ENCODE measurements at places on chromosomes 16 and 17.

DNA sequence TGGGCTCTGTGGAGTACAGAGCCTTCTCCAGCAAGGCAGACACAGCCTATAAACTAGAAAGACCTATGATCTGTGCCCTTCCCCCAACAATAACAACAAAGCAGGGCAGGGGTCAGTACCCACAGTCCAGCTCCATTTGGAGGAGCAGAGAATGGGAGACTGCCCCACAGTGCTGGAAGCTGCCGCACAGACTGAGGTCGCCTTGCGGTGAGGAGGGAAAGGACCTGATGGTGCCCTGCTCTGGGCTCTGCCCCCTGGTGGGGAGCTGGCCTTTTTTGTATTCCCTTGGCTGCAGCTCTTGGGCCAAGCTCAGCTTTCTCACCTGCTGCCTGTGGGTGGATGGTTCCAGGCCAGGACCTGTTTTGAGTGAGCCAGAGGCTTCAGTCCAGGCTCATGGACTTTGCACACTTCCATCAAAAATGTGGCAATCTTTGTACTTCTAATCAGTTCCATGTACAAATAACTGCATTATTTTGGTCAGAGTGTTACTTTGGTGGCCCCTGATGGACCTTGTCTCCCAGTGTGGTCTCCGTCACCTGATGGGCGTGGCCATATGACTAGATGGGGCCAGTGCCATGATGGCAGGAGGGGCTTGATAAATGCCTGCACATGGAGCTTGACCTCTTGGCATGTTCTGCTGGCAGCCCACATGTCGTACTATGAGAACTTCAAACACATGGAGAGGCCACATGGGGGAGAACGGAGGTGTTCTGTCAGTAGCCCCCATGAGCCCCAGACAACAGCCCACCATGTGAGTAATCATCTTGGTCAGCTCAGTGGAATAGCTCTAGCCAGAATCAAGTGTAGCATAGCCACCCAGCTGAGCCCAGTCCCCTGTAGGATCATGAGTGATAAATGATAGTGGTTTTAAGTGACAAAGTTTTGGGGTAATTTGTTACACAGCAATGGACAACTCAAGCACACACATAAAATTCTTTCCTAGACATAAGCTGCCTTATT is 24.2 kb downstream of the B9D1 start:
- peak; percentile 59 for DNase-seq

DNA sequence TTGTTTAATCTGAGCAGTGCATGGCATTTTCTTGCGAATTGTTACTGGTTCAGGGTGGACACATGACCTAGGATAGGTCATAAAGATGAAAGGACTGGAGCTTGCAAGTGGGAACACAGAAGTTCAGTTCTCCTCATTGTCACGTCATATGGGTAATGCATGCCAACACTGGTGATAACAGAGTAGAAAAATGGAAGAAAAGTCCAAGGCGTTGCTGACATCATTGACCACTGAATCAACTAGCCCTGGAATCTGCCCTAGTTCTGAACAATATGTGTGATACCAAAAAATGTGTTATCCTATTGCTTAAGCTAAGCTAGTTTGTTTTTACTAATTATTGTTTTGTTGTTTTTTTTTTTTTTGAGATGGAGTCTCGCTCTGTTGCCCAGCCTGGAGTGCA is 234.2 kb upstream of the MAF start:
- no peak for DNase-seq

GRCh38 chr17:71349908-71350600 is 770.8 kb upstream of the SOX9 start:
- DNase-seq: peak; percentile 55

- DNase-seq: no peak
Measured at GRCh38 chr16:71920658-71921057, 25.3 kb downstream of the IST1 start.

DNA sequence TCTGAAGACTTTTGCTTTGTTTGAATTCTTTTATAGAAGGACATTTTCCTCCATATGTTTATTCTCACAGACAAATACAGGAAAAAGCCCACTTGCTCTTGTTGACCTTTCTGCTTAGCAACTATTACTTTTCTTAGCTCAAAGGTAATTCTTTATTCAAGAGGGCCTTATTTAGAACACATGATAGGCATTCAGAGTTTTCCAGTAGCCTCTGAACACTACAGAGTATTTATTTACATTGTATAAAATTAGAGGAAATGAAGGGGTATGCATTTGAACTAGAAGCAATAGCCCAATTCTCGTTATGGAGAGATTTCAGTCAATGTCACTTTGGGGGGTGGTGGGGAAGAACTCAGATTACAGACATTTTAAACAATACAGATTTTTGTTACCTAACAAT is 581.7 kb downstream of the KCNJ2 start:
- DNase-seq: no peak

- DNase-seq: no peak
Measured at GRCh38 chr17:759964-760363, 7.9 kb upstream of the GEMIN4 start.

DNA sequence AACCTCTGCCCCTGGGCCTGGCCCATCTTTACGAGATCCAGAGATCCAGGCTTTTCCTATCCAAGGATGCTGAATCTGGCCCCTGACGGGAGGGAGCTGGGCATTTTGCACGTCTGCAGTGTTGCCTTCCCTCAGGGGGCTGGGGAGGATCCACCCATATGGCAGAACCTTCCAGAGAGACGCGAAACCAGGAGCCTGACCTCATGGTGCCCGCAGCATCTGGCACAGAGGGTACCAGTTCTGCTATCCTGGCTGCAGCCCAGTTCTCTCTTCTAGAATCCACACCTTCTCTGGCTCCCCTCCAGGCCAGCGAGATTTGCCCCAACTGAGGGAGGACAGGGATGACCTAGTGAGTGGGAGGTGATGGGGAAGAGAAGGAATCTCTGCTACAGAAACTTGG is 20.5 kb upstream of the ZNF652 start:
- DNase-seq: no peak

GRCh38 chr16:79316004-79316458 is 284.5 kb downstream of the MAF start:
- DNase-seq: no peak

DNA sequence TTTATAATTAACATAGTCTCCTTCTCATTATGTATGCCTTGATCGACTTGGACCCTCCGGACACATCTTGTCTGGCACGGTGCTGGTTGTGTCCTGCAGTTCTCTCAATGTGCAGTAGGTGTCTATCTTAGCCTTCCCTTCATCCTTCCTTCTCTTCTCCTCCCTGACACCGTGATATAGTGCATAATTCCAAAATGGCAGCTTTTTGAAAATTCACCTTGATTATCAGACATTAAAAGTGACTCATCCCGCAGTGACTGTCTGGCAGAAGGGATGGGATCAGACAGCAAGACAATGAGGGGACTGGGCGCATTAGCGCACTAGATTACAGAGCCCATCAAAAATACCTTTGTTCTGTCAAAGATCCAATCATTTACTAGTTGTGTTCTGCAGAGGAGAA is 70.0 kb upstream of the PMFBP1 start:
- DNase-seq: peak; percentile 77

DNA sequence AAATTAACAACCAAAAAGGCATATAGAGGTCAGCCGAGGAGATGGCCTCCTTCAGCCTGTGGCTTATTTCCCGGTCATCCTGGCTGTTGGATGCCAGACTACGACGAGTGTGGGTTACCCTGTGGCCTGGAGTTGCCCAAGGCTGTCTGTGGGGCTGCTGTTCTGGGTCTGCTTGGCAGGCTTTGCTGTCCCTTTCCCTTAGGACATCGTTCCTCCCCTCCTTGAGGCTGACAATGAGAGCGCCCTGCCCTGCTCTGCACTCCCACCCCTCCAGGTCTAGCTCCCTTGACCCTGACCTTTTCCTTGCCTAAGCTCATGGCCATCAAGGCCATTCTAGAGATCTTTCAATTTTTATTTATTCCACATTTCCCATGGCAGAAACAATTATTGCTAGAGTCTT is 1.9 kb upstream of the CBFB start:
- no peak for DNase-seq

DNA sequence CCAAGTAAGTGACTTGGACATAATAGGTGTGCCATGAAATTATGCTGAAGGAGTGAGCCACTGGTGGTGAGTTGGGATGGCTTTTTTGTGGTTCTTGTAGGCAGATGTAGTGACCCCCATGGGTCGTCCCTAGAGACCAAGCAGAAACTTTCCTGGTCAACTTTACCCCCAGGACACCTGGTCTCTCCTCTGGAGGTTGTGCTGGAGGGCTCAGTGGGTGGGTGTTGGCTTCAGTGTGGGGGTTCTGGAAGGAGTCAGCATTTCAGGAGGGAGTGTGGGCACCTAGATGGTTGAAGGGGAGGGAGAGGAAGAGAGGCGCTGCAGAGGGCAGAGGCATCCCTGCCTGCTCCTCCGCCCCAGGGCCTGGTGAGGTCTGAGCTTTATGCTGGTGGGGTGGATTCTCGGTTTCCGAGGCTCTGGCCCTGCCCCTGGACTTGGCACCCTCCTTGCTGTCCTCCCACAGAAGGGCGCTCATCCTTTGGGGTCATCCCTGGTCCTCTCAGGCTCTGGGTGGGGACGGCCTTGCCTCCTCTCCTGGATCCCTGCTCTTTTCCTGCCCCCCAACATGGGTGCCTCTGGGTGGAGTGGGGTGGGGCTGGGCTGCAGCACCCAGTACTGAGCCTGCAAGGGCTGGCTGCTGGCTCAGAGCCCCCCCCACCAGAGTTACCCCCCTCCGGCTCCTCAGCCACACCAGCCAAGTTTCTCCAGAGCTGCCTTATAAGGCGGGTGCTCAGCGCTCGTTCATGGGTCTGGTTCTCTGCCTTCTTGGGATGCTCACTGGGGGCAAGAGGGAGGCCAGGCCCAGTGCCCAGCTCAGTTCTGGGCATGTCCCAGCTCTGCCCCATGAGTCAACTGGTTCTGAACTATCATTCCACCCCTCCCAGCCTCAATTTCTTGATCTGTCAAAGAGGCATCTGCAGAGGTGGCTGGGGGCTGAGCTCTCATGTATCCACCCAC is 266.8 kb downstream of the SEC14L1 start:
- DNase-seq: no peak

DNA sequence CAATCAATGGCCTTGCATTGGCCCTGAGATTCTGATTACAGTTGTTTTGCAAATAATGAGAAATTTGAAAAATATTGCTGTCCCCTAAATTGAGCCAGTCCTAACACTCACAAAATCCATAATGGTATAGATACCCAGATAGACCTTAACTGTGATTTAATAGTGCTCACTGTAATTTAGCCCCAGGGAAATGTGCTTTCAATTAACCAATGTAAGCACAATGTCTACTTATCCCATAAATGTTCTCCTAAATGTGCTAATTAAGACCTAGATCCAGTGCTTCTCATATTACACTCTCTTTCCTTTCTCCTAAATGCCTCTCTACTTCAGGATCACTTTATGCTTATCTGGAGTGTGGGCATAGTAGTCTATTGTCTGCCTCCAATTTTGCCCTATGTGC is 417.8 kb upstream of the CCL2 start:
- DNase-seq: no peak

DNA sequence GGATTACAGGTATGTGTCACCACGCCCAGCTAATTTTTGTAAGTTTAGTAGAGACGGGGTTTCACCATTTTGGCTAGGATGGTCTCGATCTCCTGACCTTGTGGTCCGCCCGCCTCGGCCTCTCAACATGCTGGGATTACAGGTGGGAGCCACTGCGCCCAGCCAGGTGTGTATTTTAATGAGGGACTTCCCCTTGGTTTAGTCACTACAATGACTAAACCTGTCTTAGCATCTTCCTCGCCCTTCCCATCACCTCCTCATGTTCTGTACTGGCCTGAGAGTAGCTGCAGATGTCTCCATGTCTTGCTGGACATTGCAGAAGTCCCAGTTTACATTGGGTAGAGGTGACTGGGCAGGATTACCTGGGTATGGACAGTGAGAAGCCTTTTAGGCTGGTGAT is 9.6 kb downstream of the SLC7A6 start:
- DNase-seq: no peak

GRCh38 chr16:27330542-27330941 is 16.8 kb downstream of the IL4R start:
- DNase-seq: peak; percentile 96

DNA sequence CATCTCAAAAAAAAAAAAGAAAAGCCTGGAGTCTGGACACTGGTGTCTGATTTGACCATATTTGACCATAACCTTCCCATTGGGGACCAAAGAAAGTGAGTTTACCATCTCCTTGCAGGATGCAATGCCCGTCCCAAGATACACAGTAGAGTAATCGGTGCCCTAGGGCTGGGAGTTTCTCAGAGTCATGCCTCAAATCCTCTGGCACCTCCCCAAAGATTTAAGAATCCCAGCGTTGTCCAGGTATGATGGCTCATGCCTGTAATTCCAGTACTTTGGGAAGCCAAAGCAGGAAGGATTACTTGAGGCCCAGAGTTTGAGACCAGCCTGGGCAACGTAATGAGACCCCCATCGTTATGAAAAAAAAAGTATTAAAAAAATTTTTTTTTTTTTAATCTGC is 5.0 kb downstream of the PITPNM3 start:
- DNase-seq: no peak

Data from fibroblast of pulmonary artery (primary cell).